ENCODE measurements at places on chromosomes 2 and 18.
A peak's percentile ranks its signal among the peaks of the same experiment; 100 is the strongest.

DNA sequence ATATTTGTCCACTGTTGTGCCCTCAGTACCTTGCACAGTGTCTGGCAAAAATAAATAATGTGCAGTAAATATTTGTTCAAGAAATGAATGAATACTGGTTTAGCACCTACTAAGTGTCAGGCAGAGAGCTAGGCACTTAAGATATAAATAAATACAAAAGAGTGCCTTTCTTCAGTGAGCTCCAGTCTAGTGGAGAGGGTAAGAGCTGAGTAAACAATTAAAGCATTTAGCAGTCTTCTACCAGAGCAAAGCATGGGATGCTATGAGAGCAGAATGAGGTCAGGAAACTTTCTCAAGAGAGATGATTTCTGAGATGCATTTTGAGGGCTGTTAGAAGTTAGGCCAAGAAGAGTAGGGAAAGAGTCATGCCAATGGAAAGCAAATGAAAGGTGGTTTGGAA lies 314.7 kb downstream of the DSC3 start:
- no peak for DNase-seq

GRCh38 chr2:100840519-100840918 lies 20.6 kb downstream of the NPAS2 start:
- DNase-seq = no peak

GRCh38 chr2:61443342-61444041 lies 27.4 kb downstream of the USP34 start:
- no peak for DNase-seq

- no peak for DNase-seq
Observed at GRCh38 chr2:119062179-119062578, 96.4 kb downstream of the C1QL2 start.

GRCh38 chr2:230589025-230589424 lies 123.6 kb upstream of the CAB39 start:
- no peak for DNase-seq

GRCh38 chr2:196230061-196230854 lies 58.9 kb upstream of the STK17B start:
- peak; percentile 46 for DNase-seq
